ENCODE measurements at places on chromosomes 3 and 15.

GRCh38 chr3:28799084-28799483 is 450.5 kb upstream of the AZI2 start:
- DNase-seq, result no peak

DNA sequence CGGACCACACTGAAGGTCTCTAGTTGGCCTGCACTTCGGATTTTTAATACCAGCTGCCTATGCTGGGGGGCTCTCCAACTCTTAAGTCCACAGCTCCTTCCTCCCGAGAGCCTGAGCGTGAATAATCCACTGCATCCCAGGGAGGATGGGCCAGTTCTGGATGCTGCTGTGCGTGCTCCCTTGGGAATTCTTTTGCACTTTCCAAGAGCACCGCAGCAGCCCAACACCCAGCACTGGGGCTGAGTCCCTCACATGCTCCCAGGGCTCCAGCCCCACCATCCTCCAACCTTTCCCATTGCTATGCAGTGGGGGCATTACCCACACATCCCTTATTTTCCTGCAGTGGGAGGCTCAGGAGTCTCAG is 136.4 kb upstream of the IQSEC1 start:
- DNase-seq, result no peak

DNA sequence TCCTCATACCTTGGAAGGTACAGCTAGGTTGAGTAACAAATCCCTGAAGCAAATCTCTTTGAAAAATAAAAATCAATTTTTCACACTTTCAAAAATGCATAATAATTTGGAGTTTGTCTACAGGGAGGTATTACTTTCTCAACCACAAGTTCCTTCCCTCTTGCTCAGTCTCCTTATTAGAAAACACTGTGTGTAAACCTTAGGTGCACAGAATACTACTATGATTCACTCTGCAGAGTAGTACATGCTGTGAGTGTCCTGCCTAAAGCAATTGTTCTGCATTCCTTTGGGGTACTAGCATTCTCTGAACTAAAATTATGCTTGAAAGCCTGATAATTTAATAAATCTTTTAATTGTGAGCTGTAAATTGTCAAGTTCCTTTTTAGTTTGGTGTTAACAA is 115.9 kb upstream of the EPHA3 start:
- DNase-seq, result no peak

GRCh38 chr3:107241217-107241616 is 136.0 kb upstream of the CCDC54 start:
- DNase-seq, result no peak

- DNase-seq, result no peak
Measured at GRCh38 chr3:196689941-196690660, 21.9 kb downstream of the CEP19 start.

DNA sequence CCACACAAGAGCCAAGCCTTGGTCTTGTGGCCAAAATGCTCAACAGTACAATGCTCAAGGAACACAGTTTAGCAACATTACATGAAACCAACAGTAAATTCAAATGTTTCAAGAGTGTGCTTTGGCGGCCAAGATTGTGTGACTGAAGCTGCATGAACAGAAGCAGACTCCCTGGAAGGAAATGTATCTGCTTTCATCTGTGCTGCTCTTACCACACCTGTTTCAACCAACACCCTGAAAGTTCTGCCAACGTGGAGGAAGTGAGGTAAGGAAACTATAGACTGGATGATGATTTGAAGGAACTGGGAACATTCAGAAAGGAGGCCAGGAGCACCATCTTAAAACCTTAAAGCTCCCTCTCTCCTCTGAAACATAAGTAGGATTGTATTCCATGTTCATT is 55.7 kb downstream of the MB21D2 start:
- no peak for DNase-seq

Measured in cortex of kidney (tissue), 1 donor.